ENCODE measurements at places on chromosomes 12 and 14. TPM values are rescaled to one million over a fixed set of nuclear protein-coding genes. Genes with fewer than 3 reads are reported as not detected.
A peak's percentile ranks its signal among the peaks of the same experiment; 100 is the strongest.

DNA sequence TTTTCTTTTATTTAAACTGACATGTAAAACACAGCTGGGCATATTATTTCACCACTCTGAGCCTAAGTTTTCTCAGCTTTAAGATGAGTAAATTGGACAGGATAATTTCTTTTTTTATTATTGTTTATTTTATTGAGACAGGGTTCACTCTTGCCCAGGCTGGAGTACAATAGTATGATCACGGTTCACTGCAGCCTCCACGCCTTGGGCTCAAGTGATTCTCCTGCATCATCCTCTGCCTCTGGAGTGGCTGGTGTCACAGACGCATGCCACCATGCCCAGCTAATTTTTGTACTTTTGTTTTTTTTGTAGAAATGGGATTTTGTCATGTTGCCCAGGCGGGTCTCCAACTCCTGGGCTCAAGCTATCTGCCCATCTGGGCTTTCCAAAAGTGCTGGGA lies 12.7 kb downstream of the BMAL2 start:
- no peaks in the 10 kb centered on the region for H3K36me3 ChIP-seq
- no peaks in the 10 kb centered on the region for H3K27me3 ChIP-seq
- H3K4me3 ChIP-seq: no peak overlapping the region
- DNase-seq: no peak
- no peak overlapping the region for H3K27ac ChIP-seq

DNA sequence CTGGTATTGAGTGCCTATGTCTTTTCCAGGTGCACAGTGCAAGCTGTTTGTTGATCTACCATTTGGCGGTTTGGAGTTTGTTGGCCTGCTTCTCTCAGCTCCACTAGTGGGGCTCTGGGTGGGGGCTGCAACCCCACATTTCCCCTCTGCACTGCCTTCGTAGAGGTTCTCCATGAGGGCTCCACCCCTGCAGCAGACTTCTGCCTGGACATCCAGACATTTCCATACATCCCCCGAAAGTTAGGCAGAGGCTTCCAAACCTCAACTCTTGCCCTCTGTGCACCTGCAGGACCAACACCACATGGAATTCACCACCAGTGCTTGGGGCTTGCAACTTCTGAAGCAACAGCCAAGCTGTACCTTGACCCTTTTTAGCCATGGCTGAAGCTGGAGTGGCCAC lies 1024.1 kb downstream of the TMTC2 start:
- H3K36me3 ChIP-seq: no peaks in the 10 kb centered on the region
- DNase-seq: no peak
- H3K27ac ChIP-seq: no peak overlapping the region
- no peaks in the 10 kb centered on the region for H3K27me3 ChIP-seq
- no peak overlapping the region for H3K4me3 ChIP-seq

DNA sequence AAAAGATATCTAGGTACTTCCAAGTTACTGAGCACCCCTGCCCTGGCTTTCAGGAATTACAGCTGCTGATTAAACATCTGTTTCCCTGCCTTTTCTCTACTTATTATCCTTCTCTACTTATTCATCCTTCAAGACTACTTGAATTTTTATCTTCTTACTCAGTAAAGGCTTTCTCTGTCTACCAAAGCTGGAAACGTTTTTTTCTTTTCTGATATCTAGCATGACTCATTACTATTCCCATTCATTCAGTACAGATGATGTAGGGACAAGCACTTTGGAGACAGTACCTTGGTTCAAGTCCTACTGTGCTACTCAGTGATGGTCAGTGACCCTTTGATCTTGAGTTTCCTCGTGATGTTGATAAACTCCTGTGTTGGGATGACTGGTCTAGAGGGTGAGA lies 848.7 kb downstream of the NRXN3 start:
- no peaks in the 10 kb centered on the region for H3K36me3 ChIP-seq
- no peak overlapping the region for H3K27ac ChIP-seq
- no peaks in the 10 kb centered on the region for H3K4me1 ChIP-seq
- H3K27me3 ChIP-seq: no peaks in the 10 kb centered on the region

DNA sequence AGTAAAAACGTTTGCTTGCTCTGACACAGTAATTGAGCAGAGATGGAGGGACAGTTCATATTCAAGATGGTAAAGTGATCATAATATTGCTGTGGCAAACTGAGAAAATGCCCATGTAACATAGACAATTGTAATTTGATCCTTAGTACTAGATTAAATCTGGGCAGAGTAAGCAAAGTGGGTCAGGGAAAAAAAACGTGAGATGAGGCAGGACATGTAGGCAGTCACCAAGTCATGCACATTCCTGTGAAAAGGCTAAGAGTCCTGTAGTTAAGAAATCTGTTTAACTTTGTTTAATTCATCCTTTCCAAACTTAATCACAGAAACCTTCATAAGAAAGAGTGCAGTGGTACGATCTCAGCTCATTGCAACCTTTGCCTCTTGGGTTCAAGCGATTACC lies 16.1 kb downstream of the BTBD7 start:
- H3K36me3 ChIP-seq: no peaks in the 10 kb centered on the region
- H3K27me3 ChIP-seq: no peaks in the 10 kb centered on the region
- no peak overlapping the region for H3K27ac ChIP-seq
- H3K4me3 ChIP-seq: no peak overlapping the region
- no peak for DNase-seq

DNA sequence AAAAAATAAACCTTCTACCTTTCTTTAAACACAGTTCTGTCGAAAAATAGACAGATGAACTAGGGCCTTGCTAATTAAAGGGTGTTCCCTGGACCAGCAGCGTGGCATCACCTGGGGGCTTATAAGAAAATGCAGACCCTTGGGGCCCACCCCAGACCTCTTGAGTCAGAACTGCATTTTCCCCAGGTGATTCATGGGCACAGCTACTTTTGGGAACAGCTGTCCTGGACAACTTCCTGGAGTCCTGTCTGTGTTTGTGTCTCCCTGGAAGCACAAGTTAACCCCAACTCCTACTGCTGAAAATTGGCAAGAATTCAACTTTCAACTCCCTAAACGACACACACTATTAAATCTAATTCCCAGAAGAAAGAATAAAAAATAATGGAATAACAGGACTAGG lies 17.8 kb downstream of the FBLN5 start:
- peak; percentile 64 for DNase-seq
- no peaks in the 10 kb centered on the region for H3K36me3 ChIP-seq
- H3K27ac ChIP-seq: no peak overlapping the region
- H3K27me3 ChIP-seq: no peaks in the 10 kb centered on the region
- peaks cover 18% of the 10 kb centered on the region for H3K4me1 ChIP-seq
- H3K4me3 ChIP-seq: no peak overlapping the region

GRCh38 chr14:54593860-54594259 lies 26.9 kb downstream of the SAMD4A start:
- no peak overlapping the region for H3K27ac ChIP-seq
- no peak overlapping the region for H3K4me3 ChIP-seq
- H3K27me3 ChIP-seq: no peaks in the 10 kb centered on the region
- no peaks in the 10 kb centered on the region for H3K36me3 ChIP-seq

- peak overlapping the region; percentile 50 for H3K27ac ChIP-seq
- H3K4me3 ChIP-seq: peak overlapping the region; percentile 51
- DNase-seq: no peak
- no peaks in the 10 kb centered on the region for H3K27me3 ChIP-seq
Measured at GRCh38 chr12:56103823-56104108, 593 bp upstream of the PA2G4 start.

- no peak overlapping the region for H3K4me3 ChIP-seq
- H3K4me1 ChIP-seq: no peaks in the 10 kb centered on the region
- no peaks in the 10 kb centered on the region for H3K36me3 ChIP-seq
- H3K27ac ChIP-seq: no peak overlapping the region
Measured at GRCh38 chr14:82070040-82070439, 536.4 kb upstream of the SEL1L start.

- H3K36me3 ChIP-seq: peaks cover 11% of the 10 kb centered on the region
- no peaks in the 10 kb centered on the region for H3K4me1 ChIP-seq
- no peak overlapping the region for H3K27ac ChIP-seq
- no peak overlapping the region for H3K4me3 ChIP-seq
- H3K27me3 ChIP-seq: no peaks in the 10 kb centered on the region
Measured at GRCh38 chr14:74299061-74299545, 3.6 kb downstream of the ABCD4 start.

GRCh38 chr12:19394385-19394784 lies 44.9 kb upstream of the AEBP2 start:
- no peaks in the 10 kb centered on the region for H3K27me3 ChIP-seq
- no peak overlapping the region for H3K4me3 ChIP-seq
- no peaks in the 10 kb centered on the region for H3K4me1 ChIP-seq
- no peaks in the 10 kb centered on the region for H3K36me3 ChIP-seq
- H3K27ac ChIP-seq: no peak overlapping the region

DNA sequence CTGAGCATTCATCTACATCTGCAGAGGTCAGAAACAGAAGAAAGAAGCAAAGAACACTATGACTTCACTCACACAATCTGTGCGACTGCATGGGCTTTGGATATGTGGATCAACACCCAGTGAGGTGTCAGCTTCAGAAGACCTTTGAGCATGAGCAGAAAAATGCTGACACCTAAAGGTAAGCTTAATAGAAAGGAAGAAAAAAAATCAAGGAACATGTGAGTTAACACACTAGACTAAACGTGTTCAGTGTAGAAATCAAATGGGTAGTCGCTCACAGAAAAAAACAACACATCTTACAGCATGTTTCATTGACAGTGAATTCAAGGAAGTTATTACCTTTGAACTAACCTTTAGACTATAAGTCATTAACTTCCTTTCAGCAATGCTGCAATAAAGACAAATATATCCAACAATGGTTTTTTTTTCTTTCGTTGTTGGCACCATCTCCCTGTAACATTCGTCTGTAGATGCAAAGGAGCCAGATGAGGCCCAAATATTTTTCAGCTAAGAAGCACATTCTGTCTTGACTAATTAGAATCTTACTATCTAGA lies 30.9 kb downstream of the RTRAF start:
- DNase-seq: no peak
- no peaks in the 10 kb centered on the region for H3K4me1 ChIP-seq
- no peaks in the 10 kb centered on the region for H3K27me3 ChIP-seq
- no peak overlapping the region for H3K4me3 ChIP-seq
- peaks cover 1% of the 10 kb centered on the region for H3K36me3 ChIP-seq

DNA sequence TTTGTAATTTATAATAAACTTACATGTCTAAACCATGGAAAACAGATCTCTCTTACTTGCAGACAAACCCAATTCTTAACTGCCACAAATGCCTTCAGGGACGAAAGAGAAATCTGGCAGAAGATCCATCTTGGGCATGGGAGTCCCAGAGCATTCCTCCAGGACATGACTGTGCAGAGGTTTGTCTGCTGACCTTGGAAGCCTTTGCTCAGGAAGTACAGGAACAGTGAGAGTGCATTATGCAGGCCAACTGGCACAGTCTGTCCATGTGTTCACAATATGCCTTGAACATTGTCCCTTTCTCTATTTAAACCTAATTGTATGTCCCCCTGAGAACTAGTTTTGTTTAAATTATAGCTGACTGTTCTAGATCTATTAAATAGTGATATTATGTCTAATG lies 467.1 kb downstream of the ATP23 start:
- H3K4me1 ChIP-seq: no peaks in the 10 kb centered on the region
- no peak overlapping the region for H3K4me3 ChIP-seq
- no peak for DNase-seq
- H3K27me3 ChIP-seq: no peaks in the 10 kb centered on the region
- H3K27ac ChIP-seq: no peak overlapping the region

- H3K4me3 ChIP-seq: no peak overlapping the region
- H3K27ac ChIP-seq: no peak overlapping the region
- H3K4me1 ChIP-seq: no peaks in the 10 kb centered on the region
- no peak for DNase-seq
- no peaks in the 10 kb centered on the region for H3K36me3 ChIP-seq
Measured at GRCh38 chr14:100673085-100673806, 53.4 kb upstream of the DLK1 start.

GRCh38 chr12:80553316-80553715 lies 109.3 kb downstream of the PTPRQ start:
- H3K27me3 ChIP-seq: no peaks in the 10 kb centered on the region
- H3K4me3 ChIP-seq: no peak overlapping the region
- DNase-seq: no peak
- no peaks in the 10 kb centered on the region for H3K4me1 ChIP-seq

DNA sequence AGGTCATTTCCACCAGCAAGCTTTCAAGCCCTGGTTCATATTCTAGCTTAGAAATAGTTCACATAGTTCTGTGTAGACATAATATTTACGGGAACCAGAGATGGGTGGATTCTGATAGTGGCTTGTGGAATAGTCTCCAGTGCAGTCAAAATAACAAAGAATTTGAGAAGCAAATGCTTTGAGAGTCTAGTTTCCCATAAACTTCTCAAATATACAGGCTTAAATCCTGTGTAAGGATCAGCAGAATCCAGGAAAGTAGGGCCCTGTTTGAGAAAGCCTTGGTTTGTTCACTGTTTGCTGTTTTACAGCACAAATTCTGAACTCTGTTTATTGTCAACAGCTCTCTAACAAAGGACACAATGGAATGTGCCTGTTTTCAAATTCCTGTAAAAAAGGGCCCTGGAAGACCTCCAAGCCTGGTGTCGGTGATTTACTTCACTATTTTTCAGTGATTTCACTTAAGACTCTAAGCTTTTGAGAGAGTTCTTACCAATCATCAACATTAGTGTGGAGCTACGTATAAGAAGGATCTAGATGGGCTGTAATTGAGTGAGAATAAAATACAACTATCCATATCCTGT lies 11.4 kb upstream of the FOS start:
- no peaks in the 10 kb centered on the region for H3K27me3 ChIP-seq
- H3K4me3 ChIP-seq: no peak overlapping the region
- DNase-seq: no peak
- peak overlapping the region; percentile 99 for H3K27ac ChIP-seq
- H3K4me1 ChIP-seq: peaks cover 4% of the 10 kb centered on the region

DNA sequence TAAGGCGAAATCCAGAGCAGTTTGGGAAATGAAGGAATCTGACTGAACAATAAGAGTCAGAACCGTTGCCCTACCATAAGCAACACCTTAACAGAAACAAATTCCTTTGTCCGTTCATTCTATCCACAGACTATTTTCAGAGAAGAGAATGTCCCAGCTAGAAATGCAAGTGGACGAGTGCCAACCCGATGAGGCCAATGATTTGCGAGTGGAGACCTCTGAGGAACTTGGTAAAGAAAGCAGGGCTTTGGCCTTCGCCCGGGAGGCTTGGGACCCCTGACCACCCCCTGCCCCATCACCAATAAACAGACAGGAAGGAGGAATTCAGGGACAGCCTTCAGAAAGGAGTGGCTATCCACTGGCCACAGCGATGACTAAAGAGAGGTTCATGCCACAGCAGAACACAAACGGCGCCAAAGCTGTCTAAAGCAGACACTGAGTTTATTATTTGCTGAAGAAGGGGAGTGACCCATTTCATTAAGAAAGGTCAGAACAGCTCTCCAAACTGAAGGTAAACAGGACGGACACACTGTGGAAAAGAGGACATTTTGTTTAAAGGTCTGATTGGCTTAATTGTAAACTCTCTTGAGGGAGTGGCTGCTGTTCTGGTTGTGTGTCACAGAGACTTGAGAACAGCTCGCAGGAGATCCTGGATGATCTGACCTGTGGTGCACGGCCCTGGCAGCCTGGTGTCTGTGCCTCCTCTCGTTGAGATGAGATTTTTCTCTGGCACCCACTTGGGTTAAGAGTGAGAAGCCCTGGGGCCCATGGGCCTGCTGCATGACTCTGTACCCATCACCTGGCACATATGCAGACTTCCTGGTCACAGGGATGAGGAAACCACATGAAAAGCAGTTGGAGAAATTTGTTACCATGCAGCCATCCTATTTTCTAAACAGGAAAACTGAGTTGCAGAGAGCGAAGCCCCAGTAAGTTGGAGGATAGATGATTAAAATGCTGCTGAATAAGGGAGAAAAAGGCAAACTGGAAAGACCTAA lies 142.0 kb upstream of the PZP start:
- H3K4me1 ChIP-seq: no peaks in the 10 kb centered on the region
- no peaks in the 10 kb centered on the region for H3K36me3 ChIP-seq
- H3K27ac ChIP-seq: no peak overlapping the region

Gene ASB2
- 24.8 TPM for polyA plus RNA-seq

Gene CLEC14A
- 2.4 TPM for polyA plus RNA-seq

Gene PRB2
- polyA plus RNA-seq: not detected

Gene LRRK2
- polyA plus RNA-seq: 7.0 TPM

Measured in aorta (tissue), 5 donors.